ENCODE measurements at places on chromosomes 4 and X.

GRCh38 chr4:39714166-39714565 is 16.2 kb downstream of the UBE2K start:
- no peak for DNase-seq

DNA sequence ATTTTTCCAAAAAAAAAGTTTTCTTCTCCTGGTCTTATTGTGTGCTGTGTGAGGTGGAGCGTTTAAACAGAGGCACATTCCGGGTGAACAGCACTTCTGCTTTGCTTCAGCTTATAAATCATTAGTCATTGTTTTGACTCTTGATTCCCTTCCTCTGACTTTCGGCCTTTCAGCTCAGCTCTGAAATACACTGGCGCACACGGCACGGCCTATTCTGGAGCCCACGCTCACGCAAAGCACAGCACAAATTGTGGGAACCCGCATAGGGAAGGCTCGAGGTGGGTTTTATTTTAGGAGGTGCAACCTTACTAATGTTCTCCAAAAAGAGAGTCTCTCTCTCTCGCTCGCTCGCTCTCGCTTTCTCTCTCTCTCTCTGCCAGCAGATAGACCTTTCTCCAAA is 4.0 kb downstream of the POU3F4 start:
- DNase-seq, result no peak

- no peak for DNase-seq
Observed at GRCh38 chr4:169122422-169122821, 112.4 kb upstream of the CBR4 start.

- DNase-seq, result peak; percentile 64
Observed at GRCh38 chrX:24245202-24245601, 68.7 kb downstream of the SUPT20HL2 start.

- DNase-seq, result no peak
Observed at GRCh38 chr4:83885256-83886182, 349.6 kb downstream of the GPAT3 start.

DNA sequence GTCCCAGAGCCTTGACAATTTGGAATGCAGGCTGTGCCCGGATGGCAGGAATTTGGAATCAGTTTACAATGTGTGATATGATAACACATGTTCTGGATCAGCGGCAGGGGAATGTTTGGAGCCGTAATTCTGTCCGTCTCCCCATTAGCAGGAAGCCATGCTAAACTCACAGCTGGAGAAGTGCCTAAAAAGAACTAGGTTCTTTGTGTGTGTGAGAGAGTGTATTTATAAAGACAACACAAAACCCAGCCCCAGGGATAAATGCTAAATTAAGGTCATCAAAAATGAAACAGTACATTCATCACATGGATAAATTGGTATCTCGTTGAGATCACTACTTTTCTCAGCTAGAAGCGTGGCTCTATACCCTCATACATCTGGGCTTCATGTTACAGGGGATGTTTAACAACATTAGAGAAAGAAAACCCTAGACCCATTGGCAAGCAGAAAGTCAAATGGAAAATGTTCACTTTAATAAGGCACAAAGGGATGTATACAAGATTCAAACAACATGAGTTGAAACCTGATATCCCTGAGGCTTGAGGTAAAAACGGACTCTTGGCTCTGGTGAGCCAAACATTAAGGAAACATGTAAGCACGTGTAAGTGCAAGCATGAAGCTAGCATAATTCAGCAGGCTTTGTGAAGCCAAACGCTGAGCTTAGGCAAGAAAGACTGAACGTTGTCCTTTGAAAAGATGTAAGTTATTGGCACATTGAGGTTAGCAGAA is 18.0 kb upstream of the TMEM131L start:
- no peak for DNase-seq

GRCh38 chr4:67437974-67438713 is 107.2 kb downstream of the CENPC start:
- peak; percentile 67 for DNase-seq

- DNase-seq, result no peak
Observed at GRCh38 chr4:36392024-36392423, 110.6 kb downstream of the DTHD1 start.

- no peak for DNase-seq
Observed at GRCh38 chrX:69741721-69742120, 125.8 kb downstream of the EDA start.
